ENCODE measurements at places on chromosomes 5 and 9.

DNA sequence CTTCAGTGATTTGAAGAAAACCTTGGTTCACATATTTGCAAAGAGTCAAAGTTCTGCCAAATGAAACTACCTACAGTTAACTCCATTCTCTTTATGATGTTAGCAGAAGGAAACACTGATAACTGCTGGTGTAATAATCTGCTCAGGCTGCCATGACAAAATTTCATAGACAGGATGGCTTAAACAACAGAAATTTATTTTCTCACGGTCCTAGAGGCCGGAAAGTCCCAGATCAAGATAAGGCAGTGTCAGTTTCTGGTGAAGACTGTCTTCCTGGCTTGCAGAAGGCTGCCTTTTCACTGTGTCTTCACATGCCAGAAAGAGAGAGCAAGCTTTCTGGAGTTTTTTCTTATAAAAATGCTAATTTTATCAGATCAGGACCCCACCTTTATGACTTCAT, 102.4 kb upstream of the PARP8 start:
- DNase-seq: no peak

- DNase-seq: no peak
These were observed 88.6 kb downstream of the GNAQ start for GRCh38 chr9:77943057-77943456.

DNA sequence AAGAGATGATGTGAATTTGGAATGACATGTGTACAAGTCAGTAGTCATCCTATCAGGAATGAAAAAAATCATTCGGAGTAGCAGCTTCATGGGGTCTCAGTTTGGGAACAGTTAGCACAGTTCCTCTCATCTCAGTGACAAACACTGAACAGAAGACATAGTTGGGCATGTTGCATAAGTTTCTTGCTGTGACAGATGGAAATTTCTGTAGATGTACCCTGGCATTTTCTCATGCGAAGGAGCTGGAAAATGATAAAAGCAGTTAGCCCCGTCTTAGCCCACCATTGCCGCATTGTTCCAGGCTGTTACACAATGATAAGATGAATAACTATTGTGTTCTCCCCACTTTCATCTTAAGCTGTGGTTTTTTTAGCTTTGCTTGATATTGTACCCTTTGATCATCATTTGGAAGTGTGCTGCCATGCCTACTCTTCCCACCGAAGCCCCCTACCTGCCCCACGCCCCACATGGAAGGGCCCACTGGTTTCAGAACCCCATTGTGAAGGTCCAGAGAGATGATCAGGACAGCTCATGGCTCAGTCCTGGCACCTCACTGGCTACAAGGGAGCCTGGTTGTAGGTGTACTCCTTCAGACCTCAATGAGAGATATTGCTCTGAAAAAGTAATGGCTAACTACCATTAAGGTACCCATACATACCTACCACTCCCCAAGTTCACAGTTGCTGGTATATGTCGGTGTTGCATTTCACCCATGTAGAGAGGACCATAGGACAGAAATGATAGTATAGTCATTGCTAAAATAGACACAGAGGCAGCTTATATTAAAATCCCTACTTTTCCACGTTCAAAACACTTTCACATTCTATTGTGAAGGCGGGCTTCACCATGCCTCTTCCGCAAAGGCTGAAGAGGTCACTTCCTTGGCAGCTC, 38.8 kb downstream of the SFXN1 start:
- no peak for DNase-seq

DNA sequence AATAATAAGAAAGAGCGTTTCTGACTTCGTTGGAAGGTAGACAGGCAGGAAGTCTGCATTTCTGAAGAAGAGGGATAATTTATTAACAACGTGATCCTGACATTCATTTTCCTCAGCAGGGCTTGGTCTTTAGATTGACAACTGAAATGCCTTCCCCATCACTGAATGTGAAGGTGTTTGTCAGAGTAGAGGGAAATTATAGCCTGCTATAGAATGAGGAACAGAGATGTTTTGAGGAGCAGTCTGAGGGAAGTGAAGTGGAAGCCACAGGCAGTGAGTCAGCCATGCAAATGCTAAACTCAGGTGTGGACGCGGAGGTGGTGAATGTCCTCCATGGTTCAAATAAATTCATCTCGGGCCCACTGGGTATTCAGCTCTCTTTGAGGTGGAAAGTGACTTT, 30.5 kb downstream of the C7 start:
- no peak for DNase-seq

DNA sequence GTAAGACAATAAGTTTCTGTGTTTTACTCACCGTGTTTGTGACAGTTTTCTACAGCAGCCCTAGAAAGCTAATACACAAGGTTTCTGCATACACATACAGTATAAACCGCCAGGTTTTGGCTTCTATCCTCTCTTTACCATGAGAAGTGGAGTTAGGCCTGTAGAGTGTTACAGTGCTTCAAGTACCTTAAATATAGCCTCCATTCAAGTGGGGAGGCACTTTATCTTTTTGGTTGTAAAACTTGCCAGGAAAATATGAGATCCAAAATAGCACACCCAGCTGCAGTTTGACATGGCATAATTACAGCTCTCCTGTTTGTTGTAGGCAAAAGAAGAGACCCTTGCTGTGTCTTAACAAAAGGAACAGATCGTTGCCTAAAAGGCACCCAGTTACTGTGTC, 90.3 kb upstream of the PTPN3 start:
- DNase-seq: no peak

DNA sequence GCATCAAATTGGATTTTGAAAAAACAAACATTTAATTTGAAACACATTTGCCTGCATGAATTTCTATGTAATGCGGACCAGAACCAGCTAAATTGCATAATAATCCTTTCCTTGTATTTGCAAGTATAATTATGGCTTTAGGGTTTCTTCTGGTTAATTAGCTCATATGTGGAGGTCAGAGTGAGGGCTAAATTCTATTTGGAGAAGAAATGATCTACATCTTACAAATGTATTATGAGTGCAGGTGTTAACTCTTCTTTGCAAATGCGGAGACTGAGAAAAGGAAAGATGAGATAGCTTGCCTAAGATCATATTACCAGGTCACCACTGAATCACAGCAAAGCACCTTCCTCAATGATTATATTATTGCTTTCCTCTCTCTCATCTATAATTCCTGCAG, 194.7 kb downstream of the CDH9 start:
- no peak for DNase-seq

- no peak for DNase-seq
These were observed 109.7 kb upstream of the PCA3 start for GRCh38 chr9:76654575-76654974.

- no peak for DNase-seq
These were observed 187.7 kb downstream of the ENC1 start for GRCh38 chr5:74452856-74453255.

DNA sequence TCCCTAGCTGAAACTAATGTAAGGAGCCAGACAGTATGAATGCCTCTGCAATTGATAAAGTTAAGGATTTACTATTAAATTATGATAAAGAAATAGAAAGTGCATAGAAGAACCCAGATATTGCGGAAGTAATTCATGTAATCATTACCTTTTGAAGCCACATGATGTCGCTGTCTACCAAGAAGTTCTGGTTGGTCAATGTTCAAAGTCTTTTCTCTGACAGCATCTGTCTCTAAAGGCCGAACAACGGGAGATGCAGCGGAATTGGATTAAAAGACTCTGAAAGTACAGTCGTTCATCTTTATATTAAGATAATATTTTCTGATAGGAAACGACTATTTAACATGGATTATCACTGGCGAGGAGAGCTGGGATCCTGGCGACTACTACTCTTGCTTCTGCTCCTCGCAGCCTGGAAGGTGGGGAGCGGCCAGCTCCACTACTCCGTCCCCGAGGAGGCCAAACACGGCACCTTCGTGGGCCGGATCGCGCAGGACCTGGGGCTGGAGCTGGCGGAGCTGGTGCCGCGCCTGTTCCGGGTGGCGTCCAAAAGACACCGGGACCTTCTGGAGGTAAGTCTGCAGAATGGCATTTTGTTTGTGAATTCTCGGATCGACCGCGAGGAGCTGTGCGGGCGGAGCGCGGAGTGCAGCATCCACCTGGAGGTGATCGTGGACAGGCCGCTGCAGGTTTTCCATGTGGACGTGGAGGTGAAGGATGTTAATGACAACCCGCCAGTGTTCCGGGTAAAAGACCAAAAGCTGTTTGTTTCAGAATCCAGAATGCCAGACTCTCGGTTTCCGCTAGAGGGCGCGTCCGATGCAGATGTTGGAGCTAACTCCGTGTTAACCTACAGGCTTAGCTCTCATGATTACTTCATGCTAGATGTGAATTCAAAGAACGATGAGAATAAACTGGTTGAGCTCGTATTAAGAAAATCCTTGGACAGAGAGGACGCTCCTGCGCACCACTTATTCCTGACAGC, at the start of gene PCDHA8:
Gene PCDHA8, plus strand, starts transcription at position 210 of the 985 bp plus-strand sequence. Its CDS starts 135 bp downstream, at position 345.
- DNase-seq: no peak

Measured in esophagus squamous epithelium (tissue), 5 donors.